Heart right ventricle (tissue), 16 donors: ENCODE measurements at places on chromosomes 1 and 21. TPM values are rescaled to one million over a fixed set of nuclear protein-coding genes. Genes with fewer than 3 reads are reported as not detected.

- DNase-seq, result no peak
Observed at GRCh38 chr1:205530116-205530515, 25.6 kb downstream of the CDK18 start.

GRCh38 chr1:156910309-156910782 lies 10.1 kb upstream of the LRRC71 start:
- peak; percentile 48 for DNase-seq

GRCh38 chr1:228904222-228904621 lies 168.9 kb downstream of the RHOU start:
- no peak for DNase-seq

DNA sequence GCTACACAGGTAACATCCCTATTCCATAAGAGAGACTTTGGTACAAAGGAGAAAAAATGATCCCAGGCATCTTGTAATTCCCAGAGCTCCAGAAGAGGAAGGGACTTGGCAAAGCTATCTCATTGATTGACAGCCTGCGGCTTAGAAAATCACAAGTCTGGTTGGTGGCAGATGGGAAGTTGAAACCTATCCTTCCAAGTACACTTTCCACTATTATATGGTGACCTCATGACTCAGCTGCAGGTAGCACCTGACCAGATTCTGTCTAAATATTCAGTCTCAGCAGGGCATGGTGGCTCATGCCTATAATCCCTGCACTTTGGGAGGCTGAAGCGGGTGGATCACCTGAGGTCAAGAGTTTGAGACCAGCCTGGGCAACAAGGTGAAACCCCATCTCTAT lies 89.9 kb downstream of the TIAM1 start:
- no peak for DNase-seq

- peak; percentile 67 for DNase-seq
Observed at GRCh38 chr1:1858382-1859086, 32.4 kb downstream of the GNB1 start.

- DNase-seq, result no peak
Observed at GRCh38 chr1:8717148-8717547, 100.3 kb downstream of the RERE start.

The MCOLN3 gene
- total RNA-seq, result 0.24 TPM

DNA sequence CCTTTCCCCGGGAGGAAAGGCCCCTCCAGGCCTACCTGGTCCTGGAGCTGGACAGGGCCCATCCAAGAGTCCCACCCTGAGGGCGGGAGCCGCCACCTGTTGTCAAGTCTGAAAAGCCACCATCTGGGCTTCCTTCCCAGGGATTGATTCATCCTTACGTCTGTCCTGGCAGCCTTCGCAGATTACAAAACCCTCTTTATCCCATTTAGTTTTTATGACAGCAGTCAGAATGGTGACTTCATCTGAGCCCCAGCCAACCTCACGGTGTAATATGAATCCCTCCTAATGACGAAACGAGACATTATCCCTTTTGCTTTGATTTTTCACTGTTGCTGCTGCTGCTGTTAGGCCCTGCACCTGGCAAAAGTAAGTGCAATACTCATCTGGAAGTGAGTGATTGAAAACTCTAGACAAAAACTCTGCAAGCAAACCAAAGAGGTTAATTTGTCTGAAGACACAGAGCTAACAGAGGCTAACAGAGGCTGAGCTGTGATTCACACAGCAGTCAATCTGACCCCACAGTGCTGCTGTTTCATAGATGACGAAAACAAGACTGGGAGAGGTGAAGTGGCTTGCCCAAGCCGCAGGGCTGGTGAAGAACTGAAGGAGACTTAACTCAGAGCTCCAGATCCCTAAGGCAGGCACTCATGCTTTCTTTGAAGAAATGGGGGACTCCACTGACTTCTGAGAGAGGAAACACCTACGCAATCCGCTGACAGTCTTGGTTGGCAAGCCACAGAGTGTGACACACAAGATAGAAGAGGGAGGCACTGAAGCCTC lies 30.0 kb upstream of the S100A7 start:
- DNase-seq, result peak; percentile 75
